ENCODE measurements at places on chromosomes 3 and 15.

DNA sequence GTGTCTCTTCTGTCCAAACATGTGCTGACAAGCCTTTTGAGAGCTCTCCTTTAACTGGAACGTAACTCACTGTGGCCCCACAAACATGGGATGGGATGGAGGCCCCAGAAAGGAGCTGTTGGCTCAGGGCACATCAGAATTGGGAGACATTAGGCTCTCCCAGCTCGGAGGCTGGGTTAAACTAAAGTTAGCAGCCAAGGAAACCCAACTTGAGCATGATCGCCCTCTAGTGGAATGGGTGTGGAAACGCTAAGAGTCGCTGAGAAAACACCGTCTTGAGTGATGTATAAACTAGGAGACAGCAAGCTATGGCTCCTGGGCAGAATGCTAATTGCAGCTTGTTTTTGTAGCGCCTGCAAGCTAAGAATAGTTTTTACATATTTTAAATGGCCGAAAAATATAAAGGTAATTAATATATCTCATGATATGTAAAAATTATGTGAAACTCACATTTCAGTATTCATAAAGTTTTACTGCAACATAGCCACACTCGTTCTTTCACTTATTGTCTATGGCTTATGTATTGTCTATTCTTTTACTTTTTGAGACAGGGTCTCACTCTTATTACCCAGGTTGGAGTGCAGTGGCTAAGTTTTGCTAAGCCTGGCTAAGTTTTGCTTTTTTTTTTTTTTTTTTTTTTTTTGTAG is 138.8 kb upstream of the HACD2 start:
- DNase-seq: peak; percentile 74

- DNase-seq: peak; percentile 68
Observed at GRCh38 chr3:13308380-13308801, 111.7 kb downstream of the NUP210 start.

DNA sequence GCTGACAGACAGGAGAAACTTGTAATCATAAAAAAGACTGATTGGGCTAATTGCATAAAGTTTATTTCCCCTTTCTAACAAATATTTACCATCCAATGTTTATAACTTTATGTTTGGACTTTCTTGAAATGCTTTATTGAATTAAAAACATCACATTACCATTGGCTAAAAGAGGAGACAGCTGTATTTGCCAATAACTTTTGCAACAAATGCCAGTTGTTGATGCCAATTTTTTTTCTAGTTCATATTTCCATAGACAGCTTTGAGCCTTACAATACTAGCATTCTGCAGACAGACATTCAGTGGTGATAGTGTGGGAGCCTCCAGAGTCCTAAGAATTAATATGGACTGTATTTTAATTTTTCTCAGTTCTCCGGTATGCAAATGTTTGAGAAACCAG is 198.4 kb downstream of the ADAMTS17 start:
- no peak for DNase-seq

DNA sequence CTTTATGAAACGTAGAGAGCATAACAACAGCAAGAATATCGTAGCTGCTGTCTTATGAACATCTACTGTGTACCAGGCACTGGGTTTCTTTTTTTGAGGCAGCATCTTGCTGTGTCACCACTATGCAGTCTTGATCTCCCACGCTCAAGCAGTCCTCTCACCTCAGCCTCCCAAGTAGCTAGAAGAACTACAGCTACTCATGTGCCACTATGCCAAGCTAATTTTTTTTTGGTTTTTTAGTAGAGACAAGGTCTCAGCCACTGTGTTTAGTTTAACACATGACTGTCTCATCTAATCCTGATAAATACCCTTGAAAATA is 129.9 kb downstream of the VGLL4 start:
- no peak for DNase-seq

DNA sequence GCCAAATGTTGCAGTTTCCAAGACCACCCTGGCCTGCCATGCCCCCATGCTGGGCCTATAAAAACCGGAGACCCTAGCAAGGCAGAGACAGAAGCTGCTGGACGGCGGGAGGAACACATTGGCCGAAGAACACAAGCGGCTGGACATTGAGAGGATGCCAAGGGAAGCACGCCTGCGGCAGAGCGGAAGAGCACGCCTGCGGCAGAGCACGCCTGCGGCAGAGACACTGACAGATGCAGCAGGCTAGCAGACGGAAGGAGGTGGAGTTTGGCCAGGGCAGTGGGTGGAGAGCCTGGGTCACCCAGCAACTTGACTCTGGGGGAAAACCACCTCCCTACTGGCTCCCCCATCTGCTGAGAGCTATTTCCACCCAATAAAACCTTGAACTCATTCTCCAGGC is 322.3 kb upstream of the TBL1XR1 start:
- DNase-seq: no peak
